ENCODE measurements at places on chromosomes 4 and X. TPM values are rescaled to one million over a fixed set of nuclear protein-coding genes. Genes with fewer than 3 reads are reported as not detected.

Gene MGAT4D
- not detected for total RNA-seq

Gene CXCL8
- 14.4 TPM for total RNA-seq

GRCh38 chr4:14157262-14157661 lies 529.7 kb upstream of the BOD1L1 start:
- DNase-seq, result no peak

Gene TMEM255A
- 0.82 TPM for total RNA-seq

GRCh38 chr4:101471201-101471600 lies 123.9 kb upstream of the PPP3CA start:
- DNase-seq, result no peak

GRCh38 chr4:60652933-60653332 lies 547.2 kb upstream of the ADGRL3 start:
- DNase-seq, result no peak

GRCh38 chrX:120642871-120643270 lies 13.0 kb upstream of the C1GALT1C1 start:
- DNase-seq, result no peak

DNA sequence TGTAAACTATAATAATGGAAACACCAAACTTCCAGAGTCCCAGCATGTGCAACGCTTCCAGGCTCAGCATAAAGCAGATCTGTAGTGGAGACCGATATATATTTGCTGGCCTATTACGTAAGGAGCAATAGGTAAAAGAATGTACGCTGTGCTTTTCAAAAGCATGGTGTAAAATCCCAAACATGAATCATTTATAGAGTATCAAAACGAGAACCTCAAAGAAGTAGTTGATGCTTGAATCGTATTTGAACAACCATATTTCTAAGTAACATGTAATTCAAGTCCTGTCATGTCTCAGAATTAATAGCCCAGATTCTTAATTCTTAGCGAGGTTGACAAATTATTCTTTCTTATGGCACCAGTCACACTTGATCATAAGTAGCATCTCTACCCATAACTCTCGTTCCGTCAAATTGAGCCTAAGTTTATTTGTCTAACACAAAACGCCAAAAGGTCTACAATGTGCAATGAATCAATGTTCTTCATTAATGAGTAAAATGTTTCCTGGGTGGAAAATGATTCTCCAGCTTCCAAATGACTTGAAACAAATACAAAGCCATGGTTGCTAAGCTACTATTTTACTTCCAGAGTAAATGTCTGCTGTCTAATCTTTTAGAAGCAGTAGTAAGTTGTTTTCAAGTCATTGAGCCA lies 811.5 kb upstream of the FRG1 start:
- no peak for DNase-seq

DNA sequence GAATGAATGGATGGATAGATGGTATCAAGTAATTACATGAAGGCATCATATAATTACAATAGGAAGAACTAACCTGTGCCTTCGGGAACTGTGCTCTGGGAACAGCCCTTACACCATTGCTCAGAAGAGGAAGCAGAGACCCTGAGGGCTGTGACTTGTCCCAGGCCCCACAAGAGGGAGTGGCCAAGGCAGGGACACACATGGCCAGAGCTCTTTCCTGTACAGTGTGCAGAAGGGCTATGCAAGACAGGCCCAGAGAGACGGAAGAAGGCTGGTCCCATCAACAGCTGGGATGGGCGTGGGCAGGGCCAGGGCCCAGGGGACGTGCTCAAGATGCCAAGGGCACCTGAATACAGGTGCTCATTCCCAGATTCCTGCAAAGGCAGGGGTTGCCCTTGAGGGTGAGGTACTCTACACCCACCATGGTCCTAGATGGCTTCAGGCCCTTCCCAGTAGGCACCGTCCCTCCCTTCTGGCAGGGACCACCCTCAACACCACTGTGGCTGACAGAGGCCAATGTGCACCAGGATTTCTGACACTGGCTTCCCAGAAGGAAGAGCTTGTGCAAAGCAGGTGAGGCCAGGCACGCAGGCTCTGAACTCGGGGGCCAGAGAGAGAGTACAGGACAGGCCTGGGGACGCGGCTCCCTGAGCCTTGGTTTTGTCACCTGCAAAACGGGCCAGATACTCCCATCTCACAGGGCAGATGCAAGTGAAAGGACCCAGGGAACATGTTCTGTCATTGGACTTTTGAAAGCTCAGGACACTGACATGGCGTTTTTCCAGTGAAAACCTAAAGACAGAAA lies 1.7 kb downstream of the EVC2 start:
- DNase-seq, result no peak

DNA sequence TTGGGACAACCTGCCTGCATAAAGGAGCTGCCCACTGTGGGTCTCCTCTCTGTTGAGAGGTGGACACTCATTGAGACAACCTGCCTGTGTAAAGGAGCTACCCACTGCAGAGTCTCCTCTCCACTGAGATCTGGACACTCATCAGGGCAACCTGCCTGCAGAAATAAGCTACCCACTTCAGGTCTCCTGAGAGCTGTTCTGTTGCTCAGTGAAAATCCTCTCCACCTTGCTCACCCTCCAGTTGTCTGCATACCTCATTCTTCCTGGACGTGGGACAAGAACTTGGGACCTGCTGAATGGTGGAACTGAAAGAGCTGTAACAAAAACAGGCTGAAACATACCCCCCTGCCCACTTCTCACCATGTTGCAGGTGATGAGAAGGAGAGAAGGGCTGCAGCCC lies 59.9 kb upstream of the CDKN2AIP start:
- DNase-seq, result no peak

Gene ADGRG4
- 0.02 TPM for total RNA-seq

Gene WWC2
- 34.1 TPM for total RNA-seq

DNA sequence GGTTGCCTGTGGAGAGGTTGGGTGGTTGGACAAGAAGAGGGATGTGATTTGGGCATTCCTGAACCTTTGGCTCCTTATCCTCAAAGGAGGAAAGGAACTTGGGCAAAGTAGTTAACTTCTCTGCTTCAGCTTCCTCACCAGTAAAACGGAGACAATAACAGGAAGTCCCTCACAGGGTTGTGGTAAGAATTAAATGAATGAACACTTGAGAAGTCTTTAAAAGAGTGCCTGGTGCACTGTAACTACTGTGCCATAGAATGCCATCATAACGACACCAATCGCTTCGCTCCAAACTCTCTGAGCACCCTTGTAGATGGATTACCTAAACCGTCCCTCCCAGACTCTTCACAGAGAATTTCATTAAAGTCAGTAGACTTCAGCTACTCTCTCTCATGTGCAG lies 10.5 kb downstream of the ZCCHC18 start:
- DNase-seq, result no peak

Gene ZAR1
- total RNA-seq, result not detected

GRCh38 chr4:165448700-165449099 lies 69.9 kb downstream of the CPE start:
- no peak for DNase-seq

- DNase-seq, result no peak
These were observed 12.8 kb downstream of the THAP9 start for GRCh38 chr4:82913305-82913704.

DNA sequence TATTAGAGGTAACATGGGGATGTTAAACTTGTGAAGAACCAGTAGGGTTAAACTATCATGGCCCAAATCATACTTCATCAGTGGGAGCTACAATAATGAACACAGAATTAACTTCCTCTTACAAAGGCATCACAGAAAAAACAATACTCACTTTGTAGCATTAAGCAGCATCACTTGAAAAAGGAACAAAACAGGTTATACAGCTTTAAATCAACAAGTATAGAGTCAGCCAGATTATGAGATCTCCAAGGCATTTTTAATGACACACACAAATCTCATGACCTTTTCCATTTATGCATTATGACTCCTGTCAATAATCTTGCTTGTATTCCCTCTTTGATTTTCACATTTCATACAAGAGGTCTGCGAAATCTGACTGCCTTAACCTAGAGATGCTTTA lies 18.3 kb downstream of the FBXL5 start:
- no peak for DNase-seq

DNA sequence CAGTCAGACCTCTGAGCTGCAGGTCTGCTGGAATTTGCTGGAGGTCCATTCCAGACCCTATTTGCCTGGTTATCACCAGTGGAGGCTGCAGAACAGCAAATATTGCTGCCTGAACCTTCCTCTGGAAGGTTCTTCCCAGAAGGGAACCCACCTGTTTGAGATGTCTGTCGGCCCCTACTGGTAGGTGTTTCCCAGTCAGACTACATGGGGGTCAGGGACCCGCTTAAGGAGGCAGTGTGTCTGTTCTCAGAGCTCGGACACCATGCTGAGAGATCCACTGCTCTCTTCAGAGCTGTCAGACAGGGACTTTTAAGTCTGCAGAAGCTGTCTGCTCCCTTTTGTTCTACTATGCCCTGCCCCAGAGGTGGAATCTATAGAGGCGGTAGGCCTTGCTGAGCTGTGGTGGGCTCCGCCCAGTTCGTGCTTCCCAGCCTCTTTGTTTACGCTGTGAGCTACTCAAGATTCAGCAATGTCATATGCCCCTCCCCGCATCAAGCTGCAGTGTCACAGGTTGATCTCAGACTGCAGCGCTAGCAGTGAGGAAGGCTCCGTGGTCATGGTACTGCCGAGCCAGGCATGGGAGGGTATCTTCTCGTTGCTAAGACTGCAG lies 44.1 kb upstream of the KDR start:
- no peak for DNase-seq

GRCh38 chrX:20300822-20301221 lies 34.1 kb upstream of the RPS6KA3 start:
- no peak for DNase-seq

DNA sequence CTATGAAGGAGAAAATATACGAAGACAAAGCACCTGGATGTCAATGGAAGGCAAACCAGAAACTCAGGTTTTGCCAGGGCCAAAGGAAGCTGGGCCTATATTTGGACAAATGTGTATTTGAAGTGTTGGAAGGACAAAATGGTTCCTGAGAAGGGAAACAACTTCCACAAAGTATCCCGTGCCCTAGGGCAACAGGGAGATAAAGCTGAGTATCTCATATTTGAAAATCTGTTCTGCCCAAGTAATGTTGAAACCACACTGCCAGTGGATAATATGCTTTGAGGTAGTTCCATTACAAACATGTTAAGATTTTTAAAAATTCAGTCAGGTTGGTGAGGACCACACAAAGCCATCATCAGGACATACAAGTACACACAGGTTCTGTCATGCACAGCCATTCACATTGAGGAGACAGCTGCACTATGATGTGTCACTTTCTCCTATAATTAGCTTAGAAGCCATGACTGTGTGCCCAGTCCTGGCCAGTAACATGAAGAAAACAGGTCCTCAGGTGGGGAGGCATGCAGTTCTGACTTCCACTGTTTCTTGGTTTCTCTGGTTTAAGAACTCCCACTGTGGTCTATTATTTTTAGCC lies 116.4 kb downstream of the PWWP3B start:
- no peak for DNase-seq

- DNase-seq, result no peak
These were observed 135.0 kb upstream of the TENT5D start for GRCh38 chrX:80285131-80285773.

DNA sequence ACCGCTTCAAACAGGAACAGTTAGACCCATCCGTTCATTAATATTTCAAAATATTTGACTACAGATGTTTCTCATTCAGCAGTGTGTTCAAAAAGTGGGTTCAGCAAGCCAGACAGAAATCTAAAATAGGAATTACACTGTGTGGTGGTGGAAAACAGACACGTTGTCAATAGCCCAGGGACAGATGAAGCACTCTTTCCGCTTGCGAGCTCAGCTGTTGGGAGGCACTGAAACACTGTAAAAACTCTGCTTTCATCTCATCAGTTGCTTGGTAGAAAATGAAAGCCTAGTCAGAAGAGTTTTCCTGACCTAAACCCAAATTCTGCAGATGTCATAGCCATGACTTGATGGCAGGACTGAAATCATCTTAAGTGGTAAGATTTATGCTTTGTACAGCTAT lies 38.5 kb downstream of the LRP2BP start:
- DNase-seq, result no peak

GRCh38 chrX:25279510-25279909 lies 263.7 kb upstream of the ARX start:
- DNase-seq, result no peak

Gene SLC6A8
- total RNA-seq, result 167 TPM

DNA sequence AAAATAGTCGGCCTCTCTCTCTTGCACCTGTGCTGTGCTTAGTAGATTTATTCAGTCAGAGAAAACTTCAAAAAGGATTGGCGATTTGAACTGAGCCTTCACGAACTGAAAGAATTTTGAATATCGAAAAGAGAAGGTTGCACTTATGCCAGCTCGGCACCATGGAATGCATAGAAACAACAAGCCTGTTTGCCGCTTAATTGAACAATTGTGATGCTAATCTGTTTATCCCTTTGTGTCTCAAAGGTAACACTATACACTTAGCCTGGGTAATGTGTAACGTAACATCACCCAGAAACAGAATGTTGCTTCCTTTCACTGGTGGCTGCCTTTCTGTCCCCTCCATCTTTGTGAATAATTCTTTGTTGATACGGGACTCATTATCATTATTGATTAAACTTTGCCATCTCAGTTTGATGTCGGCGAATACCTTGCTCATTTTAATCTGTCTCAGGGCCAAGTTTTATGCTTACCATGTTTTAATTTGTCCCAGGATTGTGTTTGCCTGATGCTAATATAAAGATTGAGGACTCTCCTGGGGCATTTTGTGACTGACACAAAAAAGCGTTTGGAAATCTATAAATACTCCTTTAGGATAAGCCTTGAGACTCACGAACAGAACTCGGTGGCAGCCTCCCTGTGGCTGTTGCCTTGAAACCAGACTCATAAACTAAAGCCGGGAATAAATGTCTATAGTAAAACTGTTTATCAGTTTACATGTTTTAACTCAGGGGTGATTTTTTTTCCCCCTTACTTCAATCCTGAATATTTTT lies 400.5 kb downstream of the RAPGEF2 start:
- no peak for DNase-seq

Gene MAGEB1
- total RNA-seq, result not detected

Gene IL21
- total RNA-seq, result not detected

- DNase-seq, result no peak
These were observed 130.8 kb downstream of the ENOX2 start for GRCh38 chrX:130772105-130772775.

Measured in heart right ventricle (tissue), 16 donors.